ENCODE measurements at places on chromosomes 3 and 15.

GRCh38 chr15:80568876-80569605 is 126.1 kb upstream of the ABHD17C start:
- no peak for DNase-seq

GRCh38 chr15:40361640-40362039 is 3.6 kb downstream of the DISP2 start:
- DNase-seq, result no peak

- no peak for DNase-seq
Measured at GRCh38 chr3:133928903-133929607, 33.4 kb upstream of the RAB6B start.

- no peak for DNase-seq
Measured at GRCh38 chr15:20368974-20369373, 172.6 kb downstream of the GOLGA6L6 start.

DNA sequence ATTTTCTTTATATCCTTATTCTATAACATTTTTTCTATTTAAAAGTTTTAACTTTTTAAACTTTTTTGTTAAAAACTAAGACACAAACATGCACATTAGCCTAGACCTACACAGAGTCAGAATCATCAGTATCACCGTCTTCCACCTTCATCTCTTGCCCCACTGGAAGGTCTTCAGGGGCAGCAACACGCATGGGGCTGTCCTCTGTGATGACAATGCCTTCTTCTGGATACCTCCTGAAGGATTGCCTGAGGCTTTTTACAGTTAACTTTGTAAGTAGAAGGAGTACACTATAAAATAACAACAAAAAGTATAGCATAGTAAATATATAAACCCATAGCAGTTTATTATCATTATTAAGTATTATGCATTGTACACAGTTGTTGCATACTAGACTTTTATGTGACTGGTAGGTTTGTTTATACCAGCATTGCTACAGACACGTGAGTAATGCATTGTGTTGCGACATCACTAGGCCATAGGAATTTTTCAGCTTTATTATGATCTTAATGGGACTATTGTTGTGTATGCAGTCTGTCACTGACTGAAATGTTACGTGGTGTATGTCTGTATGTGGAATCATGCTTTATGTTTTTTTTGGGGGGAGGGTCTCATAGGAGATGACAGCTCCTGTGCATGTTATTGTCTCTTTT is 18.2 kb downstream of the ATP1B3 start:
- no peak for DNase-seq

- DNase-seq, result no peak
Measured at GRCh38 chr15:47394286-47394809, 323.0 kb upstream of the SEMA6D start.

- no peak for DNase-seq
Measured at GRCh38 chr15:95409626-95410310, 920.7 kb upstream of the NR2F2 start.

DNA sequence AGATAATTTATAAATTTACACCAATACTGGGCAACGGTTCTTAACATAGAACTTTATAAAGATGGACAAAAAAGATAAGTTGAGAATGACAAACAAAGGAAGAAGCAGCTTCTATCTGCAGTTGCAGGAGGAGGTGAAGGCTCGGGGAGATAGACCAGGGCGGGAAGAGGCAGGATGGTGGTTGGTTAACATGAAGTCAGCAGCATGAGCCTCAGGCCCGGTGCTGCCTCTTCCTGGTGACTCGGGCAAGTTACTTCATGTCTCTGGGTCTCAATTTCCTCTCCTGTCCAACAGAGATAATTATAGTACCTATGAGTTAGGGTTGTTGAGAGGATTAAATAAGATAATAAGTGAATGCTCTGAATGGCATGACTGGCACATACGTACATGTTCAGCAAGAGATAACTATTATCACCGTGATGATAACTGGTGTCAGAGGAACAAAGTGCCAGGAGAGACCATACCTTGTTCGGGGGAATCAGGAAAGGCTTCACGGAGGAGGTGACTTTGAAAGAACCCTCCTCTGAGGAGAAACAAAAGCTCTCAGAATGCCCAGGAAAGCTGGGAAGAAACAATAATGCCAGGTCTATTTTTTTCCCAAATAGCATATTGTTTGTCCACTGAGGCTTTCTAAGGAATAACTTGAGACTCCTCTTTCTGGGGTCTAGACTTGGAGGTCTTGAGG is 4.4 kb downstream of the PAK6 start:
- no peak for DNase-seq

GRCh38 chr3:171789759-171790505 is 20.4 kb downstream of the PLD1 start:
- no peak for DNase-seq

DNA sequence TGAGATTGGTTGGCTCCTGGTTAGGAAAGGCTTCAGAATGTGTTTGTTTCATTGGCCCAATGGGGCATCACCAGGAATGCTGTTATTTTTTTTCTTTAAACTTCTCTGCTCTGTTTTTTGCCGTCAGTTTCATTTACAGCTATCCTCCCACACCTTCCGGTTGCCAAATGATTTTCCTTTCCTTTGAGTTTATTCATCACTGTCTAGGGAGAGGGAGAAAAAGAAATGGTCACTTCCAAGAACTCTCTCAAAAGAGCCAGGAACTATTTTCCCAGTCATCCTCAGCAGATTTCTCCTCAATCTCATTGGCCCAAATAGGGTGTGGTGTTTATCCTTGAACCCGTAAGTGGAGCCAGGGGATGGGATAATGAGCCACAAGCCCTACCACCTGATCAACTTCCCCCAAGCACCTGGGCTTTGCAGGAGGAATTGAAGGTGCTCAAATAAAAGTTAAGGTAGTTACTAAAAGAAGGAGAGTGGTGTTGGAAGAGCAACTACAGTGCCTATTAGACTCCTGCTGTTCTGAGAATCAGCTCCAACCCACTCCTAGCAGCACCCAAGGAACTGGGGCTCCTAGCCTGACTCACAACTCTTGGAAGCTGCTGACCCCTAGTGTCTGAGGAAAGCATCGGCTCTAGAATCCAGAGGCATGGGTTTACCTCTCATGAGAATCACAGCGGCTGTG is 183.8 kb upstream of the IL12A start:
- DNase-seq, result no peak

- DNase-seq, result no peak
Measured at GRCh38 chr15:88738796-88739195, 64.4 kb upstream of the ACAN start.

GRCh38 chr3:190983875-190984274 is 121.4 kb upstream of the GMNC start:
- no peak for DNase-seq

DNA sequence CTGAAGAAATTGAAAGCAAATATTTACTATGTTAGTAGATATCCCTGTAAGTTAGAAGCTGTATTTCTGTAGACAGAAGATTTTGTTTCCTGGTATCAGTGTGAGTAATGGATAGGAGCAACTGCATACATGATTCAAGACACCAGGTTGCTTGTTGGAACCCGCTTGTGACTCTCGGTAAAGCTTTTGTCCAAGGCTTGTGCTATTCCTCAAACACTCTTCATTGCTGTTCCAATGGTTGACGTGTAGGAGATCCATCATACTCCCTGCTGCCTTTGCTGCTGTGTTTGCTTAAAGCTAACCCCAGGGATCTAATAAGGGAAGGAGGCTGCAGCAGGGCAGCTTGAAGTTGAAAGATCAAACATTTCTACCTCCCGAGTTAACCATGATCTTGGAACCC is 160.1 kb downstream of the RSRC1 start:
- DNase-seq, result no peak

GRCh38 chr3:149860881-149861280 is 47.9 kb downstream of the RNF13 start:
- no peak for DNase-seq

DNA sequence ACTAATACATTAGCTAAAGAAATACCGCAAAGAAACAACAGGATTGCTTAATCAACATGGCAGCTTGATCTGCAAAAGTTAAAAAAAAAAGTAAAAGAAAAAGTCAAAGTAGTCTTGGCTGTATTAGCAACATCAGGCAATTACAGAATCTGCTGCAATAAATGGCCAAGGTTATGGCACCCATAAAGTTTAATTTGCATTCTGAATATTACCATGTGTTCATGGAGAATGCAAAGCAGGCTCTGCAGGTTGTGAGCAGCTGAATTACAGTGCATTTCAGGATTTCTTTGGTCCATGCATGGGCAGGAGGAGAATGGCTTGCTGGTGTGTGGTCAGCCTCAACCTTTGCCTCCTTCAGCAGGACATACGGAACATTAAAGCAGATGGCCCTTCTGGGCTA is 199.1 kb upstream of the AZI2 start:
- no peak for DNase-seq

DNA sequence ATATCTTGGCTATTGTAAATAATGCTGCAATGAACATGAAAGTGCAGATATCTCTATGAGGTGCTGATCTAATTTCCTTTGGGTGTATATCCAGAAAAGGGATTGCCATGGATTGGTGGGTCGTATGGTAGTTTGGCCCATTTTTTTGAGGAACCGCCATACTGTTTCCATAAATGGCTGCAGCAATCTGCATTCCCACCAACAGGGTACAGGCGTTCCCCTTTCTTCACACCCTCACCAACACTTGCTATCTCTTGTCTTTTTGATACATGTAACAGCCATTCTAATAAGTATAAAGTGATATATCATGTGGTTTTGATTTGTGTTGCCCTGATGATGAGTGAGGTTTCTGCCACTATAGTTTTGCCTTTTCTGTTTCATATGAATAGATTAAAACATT is 146.7 kb downstream of the NR2F2 start:
- no peak for DNase-seq
